Bladder microvascular endothelial cell (primary cell): ENCODE measurements at places on chromosomes 2 and 18. TPM values are rescaled to one million over a fixed set of nuclear protein-coding genes. Genes with fewer than 3 reads are reported as not detected.

Gene CRACDL
- 2.9 and 6.5 TPM in 2 replicates for total RNA-seq

Gene CHRNA1
- 0.16 and 6.0 TPM in 2 replicates for total RNA-seq

Gene NT5DC4
- total RNA-seq = not detected in 2 replicates

Gene ITGB6
- total RNA-seq = not detected in 2 replicates

Gene FER1L5
- total RNA-seq = not detected in 2 replicates

Gene OSR1
- total RNA-seq = under 0.01 and 0.69 TPM in 2 replicates

Gene CTAGE1
- not detected in 2 replicates for total RNA-seq

Gene LYPD1
- total RNA-seq = 0.65 and 3.1 TPM in 2 replicates

Gene AGXT
- under 0.01 TPM in 1 of 2 replicates, not detected in the other for total RNA-seq
